ENCODE measurements at places on chromosomes 11 and 22.

DNA sequence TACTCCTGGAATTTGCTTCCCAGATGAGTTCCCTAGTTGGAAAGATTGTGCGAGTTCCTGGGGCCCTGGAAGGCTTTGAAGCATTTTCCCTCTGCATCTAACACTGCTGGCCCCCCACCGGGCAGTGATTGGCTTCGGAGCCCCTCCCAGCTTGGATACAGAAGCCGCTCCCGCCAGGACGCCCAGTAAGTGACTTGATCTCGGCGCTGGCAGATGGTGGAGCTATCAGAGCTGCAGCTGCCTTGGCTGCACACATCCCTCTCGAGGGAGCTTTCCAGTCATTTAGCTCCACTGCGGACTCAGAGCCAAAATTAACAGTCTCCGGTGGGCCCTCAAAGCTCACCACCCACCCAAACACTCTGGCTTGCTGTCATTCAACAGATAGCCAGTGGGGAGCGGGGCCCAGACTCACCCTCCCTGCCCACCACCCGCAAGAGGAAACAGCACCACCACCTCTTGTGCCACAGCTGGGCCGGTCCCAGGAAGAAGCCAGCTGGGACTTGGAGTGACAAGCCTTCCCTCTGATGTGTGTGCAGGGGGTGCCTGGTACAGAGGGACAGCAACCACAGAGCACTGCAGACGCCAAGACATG lies 162.3 kb downstream of the TRIM29 start:
- DNase-seq = no peak

GRCh38 chr11:35780951-35781860 lies 118.6 kb downstream of the TRIM44 start:
- no peak for DNase-seq

GRCh38 chr11:86150847-86151173 lies 81.9 kb upstream of the PICALM start:
- DNase-seq = no peak

GRCh38 chr22:20116951-20117632 lies at the start of gene TRMT2A:
Gene TRMT2A (minus strand): TSS chr22:20117226. CDS start chr22:20116906, 320 bp downstream.
- peak; percentile 99 for DNase-seq

- no peak for DNase-seq
These were observed 22.4 kb downstream of the PIWIL3 start for GRCh38 chr22:24752088-24752623.

DNA sequence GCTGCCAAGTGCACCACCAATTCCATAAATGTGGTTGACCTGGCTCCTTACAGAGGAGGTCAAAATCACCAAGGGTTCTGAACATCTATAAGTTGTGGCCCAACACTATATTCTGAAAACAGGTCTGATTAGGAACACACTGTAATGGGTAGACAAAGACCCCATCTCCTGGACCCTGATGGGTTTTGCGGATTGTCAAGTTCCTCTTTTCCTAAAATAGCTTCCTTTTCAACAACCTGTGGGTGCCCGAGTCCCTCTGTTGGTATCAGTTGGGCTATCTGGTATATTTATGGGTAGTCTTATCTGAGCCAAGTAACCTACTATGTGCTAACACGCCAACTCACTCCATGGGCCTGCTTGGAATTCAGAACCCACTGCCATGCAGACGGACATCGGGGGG lies 9.9 kb upstream of the CACNG2 start:
- no peak for DNase-seq

- no peak for DNase-seq
These were observed 27.5 kb downstream of the KCNA4 start for GRCh38 chr11:29989174-29989970.

DNA sequence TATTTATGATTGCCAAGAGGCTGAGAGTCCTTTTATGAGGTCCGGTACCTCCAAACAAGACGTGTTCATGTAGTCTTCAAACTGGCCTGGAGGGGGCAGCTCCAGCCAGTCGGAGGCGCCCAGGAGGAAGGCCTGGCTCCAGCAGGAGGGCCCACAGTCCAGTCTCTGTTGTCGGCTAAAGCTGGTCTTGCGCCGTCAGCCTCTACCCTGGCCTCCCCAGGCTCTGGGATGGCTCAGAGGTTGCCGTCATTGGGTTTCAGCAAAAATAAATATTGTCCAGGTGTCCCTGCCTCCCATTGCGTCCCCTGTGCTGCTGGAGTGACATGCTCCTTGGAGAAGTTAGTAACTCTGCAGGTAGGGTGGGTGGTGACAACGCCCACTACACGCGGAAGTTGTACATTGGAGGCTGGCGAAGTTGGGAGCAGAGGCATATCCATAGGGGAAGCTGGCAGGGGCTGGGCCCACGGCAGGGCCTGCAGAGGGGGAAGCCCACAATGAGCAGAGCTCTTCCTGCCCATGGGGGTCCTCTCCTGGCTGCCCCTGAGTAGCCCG lies 1.0 kb upstream of the SLC25A1 start:
- DNase-seq = no peak

GRCh38 chr11:124886978-124887666 lies 10.5 kb downstream of the ROBO4 start:
- no peak for DNase-seq

DNA sequence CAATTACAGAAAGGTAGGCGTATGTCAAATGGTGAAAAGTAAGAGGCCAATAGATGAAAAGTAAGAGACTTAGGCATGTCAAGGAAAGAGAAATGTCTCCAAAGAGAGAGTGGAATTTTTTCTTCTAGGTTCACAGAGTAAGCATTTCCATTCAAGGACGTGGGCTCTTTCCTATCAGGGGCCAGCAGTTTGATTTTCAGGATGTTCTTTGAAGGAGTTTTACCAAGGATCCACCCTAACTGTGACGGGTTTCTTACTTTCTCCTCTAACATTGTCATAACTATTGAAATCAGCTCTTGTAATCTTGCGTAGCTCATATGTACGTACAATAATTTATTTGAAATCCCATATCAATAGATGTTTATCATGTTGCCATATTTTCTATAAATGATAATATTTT lies 2112.2 kb upstream of the RAG2 start:
- DNase-seq = no peak

- no peak for DNase-seq
These were observed 86.9 kb upstream of the WNT11 start for GRCh38 chr11:76293189-76293631.

DNA sequence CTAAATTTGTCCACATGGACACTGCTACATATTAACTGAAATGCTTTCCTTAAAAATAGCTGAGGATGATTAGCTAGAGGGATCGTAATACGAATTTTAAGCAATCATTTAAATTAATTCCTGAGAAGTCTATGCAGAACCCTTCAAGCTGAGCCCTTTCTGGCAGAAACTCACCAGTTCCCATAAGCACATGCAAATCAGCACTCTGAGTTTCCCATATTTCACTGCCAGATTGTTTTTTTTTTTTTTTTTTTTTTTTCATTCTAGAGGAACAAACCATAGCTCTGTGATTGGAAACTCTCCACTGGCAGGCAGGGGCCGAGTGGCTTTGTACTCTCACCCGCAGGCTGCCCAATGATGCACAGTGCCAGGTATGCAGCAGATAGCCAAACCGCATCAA lies 145.6 kb downstream of the EFCAB6 start:
- DNase-seq = no peak

GRCh38 chr22:47048123-47049077 lies 285.9 kb downstream of the TBC1D22A start:
- DNase-seq = peak; percentile 47

GRCh38 chr22:30056015-30056414 lies 24.2 kb upstream of the HORMAD2 start:
- DNase-seq = no peak

- no peak for DNase-seq
These were observed 674.2 kb upstream of the KIRREL3 start for GRCh38 chr11:127674754-127675153.

- no peak for DNase-seq
These were observed 4.3 kb upstream of the TMPRSS13 start for GRCh38 chr11:117933475-117933874.

- no peak for DNase-seq
These were observed 34.2 kb downstream of the MRGPRD start for GRCh38 chr11:68946416-68947090.

GRCh38 chr22:17100621-17101020 lies 15.8 kb downstream of the IL17RA start:
- no peak for DNase-seq

DNA sequence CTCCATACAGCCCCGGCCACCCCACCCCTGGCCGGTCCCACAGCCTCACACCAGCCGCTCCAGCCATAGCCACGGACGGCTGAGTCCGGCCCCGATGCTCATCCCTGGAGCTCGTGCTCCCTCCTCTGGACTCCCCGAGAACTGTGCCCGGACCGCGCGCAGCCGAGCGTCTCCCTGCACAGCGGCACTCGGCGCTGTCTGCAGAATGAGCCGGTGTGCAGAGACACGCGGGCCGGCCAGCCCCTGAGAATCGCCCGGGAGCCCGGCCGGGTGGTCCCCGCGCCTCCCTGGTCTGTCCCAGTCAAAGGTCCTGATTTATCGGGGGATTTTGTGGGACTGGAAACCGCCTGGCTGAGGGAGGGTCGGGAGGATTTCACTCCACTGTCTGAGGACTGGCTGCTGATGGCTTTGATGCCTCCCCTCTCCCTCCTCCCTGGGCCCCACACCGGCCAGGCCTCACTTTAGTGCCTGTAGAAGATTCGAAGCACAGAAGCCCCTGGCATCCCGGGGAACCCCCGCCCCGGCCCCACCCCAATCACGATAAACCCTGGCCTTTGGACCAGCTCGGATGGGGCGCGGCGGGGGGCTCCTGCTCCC lies 102.7 kb downstream of the BRD1 start:
- DNase-seq = no peak

- no peak for DNase-seq
These were observed 176.1 kb downstream of the LRRC4C start for GRCh38 chr11:41283191-41283930.

GRCh38 chr11:63663809-63664208 lies 7.4 kb downstream of the ATL3 start:
- no peak for DNase-seq

- DNase-seq = no peak
These were observed 1059.4 kb upstream of the CCDC90B start for GRCh38 chr11:84345597-84345996.

DNA sequence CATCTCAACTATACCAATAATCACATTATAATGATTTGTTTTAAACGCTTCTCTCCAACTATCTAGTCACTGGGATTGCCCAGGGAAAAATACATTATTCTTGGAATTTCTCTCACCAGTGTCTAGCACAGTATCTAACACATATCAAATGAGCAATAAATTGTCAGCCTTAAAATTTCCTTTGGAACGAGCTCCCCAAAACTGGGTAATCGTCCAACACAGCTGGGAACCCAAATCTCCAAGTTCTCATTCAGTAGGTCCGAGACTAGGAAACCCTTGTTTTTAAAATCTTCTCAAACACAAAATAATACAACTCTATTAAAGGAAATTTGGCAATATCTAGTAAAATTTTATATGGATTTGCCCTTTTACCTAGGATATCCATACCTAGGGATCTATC lies 327.8 kb upstream of the ARHGAP42 start:
- no peak for DNase-seq

- DNase-seq = no peak
These were observed 13.1 kb downstream of the WNT11 start for GRCh38 chr11:76193219-76193618.

DNA sequence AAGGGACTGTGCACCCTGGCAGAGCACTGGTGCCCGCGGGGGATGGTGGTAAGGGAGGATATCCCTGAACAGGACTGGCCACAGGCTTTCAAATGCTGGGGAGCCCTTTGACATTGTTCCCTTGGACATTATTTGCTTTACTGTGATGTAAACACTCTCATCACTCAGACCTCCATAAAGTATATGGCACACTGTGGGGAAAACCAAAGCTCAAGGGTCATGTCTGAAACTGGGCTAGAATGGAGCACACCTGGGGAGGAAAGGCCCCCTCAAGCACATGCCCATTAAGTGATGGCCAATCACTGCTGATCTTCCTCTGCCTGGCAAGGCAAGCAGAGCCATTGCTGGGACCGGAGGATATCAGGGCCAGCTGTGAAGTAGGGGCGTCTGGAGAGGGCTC lies 60.9 kb upstream of the TENM4 start:
- no peak for DNase-seq

GRCh38 chr11:127055236-127055635 lies 54.7 kb upstream of the KIRREL3 start:
- DNase-seq = no peak

GRCh38 chr22:19620742-19621371 lies 93.4 kb upstream of the SEPTIN5 start:
- DNase-seq = no peak

DNA sequence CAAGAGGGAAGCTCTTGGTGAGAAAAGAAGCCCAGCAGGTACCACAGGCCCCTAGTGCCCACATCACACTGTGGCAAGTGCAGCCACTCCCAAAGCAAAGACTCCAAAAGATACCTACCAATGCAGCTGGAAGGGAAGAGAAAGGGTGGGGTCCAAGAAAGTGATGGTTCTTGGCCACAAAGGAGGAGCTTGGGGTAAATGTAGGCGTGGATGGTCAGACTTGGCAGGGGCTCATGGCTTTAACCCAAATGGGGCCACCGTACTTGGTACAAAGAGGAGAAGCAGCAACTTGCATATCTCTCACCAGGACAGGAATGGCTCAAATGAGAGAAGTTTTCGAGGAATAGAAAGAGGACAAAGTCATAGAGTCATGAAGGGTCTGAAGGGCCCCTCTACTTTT lies 4.8 kb downstream of the MAP3K11 start:
- no peak for DNase-seq

DNA sequence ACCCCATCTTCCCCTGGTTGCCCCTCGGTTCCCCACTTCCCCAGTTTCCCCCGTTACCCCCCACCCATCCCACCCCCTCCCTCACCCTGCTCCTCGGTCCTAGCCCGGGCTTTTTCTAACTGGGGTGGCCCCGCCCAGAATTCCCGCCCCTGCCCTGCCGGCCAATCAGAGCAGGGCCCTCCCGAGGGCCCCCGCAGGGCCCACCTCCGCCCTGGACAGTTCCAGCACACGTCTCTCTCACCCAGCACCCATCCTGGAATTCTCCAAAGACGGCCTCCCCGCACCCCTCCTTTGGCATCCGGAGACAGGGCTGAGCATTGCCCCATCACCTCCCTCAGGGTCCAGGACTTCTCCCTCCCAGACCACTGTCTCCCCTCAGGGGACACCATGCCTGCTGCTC lies at the start of gene H19:
Gene H19 (minus strand): TSS at position 88 of the 400 bp plus-strand sequence.
- DNase-seq = no peak

DNA sequence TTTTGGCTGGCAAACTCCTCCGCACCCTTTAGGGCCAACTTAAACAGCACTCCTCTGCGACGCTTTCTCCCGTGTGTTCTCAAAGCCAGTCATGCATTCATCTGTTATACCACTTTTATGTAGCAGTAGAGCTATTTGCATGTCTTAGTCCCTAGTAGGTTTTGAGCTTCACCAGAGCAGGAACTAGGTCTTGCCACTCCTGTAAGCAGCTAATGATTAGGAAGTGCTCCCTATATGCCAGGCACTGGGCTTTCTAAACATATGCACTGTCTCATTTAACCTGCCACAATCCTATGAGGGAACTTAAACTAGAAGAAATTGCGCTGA lies 180.8 kb downstream of the DBX1 start:
- DNase-seq = no peak

GRCh38 chr11:86799680-86800075 lies 664 bp upstream of the PRSS23 start:
- DNase-seq = no peak

- DNase-seq = no peak
These were observed 24.4 kb upstream of the HSPA8 start for GRCh38 chr11:123086305-123086704.

GRCh38 chr11:102121329-102121728 lies 11.1 kb downstream of the YAP1 start:
- no peak for DNase-seq
